DMS79 treated with DMSO at 0.1 percent for 48 hours (cell line): ENCODE measurements at places on chromosomes 1 and 21.

GRCh38 chr1:197736685-197737084 lies 38.6 kb downstream of the DENND1B start:
- DNase-seq = no peak

DNA sequence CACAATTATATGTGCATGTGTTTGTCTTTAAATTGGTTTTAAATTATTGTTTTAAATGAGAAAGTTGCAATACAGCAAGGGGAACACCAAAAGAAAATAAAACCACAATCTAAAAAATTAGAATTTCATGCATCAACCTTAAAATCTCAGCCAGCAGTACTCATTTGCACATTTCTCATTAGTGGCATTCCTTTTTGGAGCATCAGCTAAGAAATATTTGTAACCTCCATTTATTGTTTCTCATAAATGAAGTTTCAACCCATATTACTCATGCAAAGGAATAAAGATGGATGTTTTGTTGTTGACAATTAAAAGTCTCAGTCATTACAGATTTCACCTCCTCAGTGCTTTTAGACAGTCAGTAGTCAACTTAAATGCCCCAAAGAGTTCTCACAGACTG lies 160.1 kb downstream of the TBX15 start:
- no peak for DNase-seq

DNA sequence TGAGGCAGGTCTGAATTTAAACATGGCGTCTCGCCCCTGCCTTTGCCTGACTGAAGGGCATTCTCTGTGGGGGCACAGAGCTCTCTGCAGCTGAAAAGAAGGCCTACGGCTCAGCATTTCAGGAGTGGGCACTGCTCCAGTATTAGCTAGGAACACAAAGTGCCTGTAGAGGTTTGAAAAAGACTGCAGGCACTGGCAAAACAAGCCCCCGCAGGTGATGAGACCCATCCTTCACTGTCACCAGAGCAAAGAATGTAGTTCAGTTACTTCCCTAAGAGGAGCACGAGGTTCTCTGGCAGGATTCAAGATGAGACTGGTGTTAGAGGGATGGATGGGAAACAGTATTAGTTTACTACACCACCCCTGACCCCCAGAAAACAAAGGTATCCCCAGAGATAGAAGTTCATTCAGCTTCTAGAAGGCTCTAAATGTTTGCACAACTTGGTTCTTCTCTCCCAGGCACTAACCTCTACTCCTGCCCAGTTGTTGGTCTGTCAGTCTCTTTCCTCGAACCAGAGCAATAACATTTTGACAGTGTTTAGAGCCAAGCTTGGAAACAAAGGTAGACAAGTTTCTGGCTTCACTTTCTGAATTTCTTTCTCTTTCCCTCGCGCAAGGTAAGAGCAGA lies 101.9 kb upstream of the KCNE2 start:
- DNase-seq = peak; percentile 44

- DNase-seq = no peak
Observed at GRCh38 chr1:58290685-58291372, 255.7 kb downstream of the OMA1 start.

DNA sequence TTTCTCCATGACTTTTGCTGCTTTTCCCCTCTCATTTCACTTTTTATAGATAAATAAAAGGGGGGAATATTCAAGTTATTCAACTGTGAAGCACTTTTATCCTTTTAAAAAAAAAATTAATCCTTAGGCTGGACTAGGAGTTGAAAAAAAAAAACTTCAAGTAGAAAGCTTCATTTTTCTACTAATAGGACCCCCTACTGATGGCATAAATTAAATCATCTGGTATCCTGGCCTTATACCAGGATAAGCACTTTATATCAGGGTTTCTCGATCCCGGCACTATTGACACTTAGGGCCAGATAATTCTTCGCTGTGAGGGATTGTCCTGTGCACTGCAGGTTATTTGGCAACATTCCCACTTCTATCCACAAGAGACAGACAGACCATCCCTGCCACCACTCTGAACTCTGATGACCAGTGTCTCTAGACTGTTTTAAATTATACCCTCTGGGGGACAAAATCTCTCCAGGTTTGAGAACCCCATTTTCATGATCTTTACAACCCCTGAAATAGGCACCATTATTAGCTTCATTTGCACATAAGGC lies 17.6 kb downstream of the USP33 start:
- no peak for DNase-seq

DNA sequence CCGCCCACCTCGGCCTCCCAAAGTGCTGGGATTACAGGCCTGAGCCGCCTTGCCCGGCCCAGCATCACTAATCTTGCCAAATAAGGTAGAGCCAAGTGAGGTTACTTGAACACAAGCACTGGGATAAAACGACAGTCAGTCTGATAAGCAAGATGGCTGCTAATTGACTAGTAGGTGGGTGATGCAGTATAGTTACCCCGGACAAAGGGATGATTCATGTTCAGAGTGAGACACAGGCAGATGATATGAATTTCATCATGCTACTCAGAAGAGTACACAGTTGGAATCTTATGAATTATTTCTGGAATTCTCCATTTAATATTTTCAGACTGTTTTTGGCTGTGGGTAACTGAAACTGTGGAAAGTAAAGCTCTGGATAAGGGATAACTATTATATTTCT lies 178.4 kb downstream of the USP25 start:
- DNase-seq = no peak

DNA sequence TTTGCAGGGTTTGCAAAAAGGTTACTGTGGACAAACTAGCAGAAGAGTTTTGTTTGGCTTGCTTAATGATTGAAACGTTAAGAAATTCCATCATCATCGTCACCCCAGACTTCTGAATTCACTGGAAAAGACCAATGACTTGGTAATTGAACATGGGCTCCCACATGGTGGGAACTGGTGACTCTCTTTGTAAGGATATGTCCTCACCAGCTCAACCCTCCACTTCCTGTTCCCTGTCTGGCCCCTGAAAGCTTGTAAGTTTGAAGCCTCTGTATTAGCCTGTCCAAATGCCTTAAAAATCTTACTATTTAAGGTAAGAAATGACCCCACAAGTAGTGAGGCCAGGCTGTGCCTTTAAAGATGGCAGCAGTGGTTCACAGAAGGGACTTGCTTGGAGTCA lies 9.7 kb downstream of the SYT6 start:
- DNase-seq = no peak

GRCh38 chr1:245598524-245599305 lies 443.9 kb downstream of the KIF26B start:
- DNase-seq = peak; percentile 29

- no peak for DNase-seq
Observed at GRCh38 chr1:68889471-68889870, 392.6 kb upstream of the DEPDC1 start.

- no peak for DNase-seq
Observed at GRCh38 chr1:156673387-156674121, 3.7 kb downstream of the NES start.

- no peak for DNase-seq
Observed at GRCh38 chr1:8026976-8027747, 1.1 kb upstream of the ERRFI1 start.

GRCh38 chr1:172969611-172970010 lies 81.1 kb downstream of the TNFSF18 start:
- no peak for DNase-seq

GRCh38 chr1:160629286-160630210 lies 17.3 kb downstream of the SLAMF1 start:
- DNase-seq = no peak

DNA sequence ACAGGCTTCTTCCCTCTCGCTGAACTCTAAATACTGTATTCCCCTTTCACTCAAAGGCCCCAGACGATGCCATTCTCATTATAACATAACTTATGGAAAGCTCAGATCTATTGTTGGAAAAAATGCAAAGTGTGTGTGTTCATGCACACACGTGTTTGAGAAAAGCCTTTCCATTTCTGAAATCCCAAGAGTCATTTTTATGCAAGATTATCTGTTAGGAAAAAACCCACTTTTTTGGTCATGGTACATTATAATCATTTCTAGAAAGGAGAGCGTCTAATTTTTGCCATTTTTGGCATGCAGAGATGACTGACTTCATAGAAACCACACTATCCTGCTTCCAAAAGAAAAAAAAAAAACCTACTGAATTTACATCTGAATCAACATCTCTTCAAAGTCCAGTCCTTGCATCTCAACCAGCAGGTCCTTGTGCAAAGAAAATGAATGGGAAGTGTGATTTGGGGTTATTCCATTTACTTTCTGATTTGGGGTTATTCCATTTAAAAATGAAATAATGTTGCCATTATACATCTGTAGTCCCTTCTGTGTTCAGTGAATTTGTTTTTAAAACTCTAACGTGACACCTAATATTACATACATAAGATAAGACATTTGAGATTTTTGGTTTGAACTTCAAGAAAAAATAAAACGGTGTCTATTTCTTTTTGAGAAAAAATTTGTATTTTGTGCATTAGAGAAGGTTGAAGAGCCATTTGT lies 150.3 kb downstream of the DHRS3 start:
- no peak for DNase-seq

DNA sequence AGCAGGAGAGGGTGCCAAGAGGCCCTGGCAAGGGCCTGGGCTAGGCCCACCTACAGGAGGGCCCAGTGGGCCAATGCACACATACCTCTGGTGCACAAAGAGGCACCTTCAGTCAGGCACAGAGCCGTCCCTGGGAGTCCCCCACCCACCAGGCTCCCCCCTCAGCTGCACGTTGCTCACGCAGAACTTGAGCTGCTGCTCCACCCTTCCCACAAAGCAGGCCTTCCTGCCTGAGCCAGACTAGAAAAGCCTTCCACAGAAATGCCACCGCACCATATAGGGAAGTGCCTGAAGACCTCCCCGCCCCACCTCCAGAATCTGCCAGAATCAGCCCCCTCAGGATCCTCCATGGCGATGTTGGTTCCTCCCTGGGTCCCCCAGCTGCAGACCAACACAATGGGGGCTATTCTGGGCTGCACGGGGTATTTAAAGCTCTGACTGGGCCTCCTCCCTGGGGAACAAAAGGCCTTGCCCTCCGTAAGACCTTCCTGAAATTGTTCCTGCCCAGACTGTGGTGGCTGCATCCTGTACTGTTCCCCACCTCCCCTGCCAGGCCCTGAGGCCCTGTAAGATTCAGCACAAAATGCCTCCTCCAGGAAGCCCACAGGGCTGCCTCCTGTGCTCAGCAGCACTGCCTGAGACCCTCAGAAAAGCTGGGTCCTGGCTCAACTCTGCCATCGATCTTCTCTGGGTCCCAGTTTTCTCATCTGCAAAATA lies 27.2 kb downstream of the HSPG2 start:
- no peak for DNase-seq

DNA sequence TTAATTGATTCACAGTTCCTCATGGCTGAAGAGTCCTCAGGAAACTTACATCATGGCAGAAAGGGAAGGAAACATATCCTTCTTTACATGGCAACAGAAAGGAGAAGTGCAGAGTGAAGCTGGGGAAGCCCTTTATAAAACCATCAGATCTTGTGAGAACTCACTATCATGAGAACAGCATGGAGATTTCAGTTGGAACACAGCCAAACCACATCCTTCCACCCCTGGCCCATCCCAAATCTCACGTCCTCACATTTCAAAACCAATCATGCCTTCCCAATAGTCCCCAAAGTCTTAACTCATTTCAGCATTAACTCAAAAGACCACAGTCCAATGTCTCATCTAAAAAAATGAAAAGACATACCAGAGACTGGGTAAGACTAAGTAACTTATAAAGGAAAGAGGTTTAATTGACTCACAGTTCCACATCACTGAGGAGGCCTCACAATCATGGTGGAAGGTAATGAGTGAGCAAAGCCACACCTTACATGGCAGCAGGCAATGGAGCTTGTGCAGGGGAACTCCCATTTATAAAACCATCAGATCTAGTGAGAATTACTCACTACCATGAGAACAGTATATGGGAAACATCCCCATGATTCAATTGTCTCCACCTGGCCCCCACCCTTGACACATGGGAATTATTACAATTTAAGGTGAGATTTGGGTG lies 105.2 kb downstream of the MRPL39 start:
- DNase-seq = no peak

- DNase-seq = no peak
Observed at GRCh38 chr1:232532901-232533300, 97.0 kb downstream of the SIPA1L2 start.

GRCh38 chr1:53643041-53643880 lies 95.7 kb downstream of the GLIS1 start:
- DNase-seq = no peak

DNA sequence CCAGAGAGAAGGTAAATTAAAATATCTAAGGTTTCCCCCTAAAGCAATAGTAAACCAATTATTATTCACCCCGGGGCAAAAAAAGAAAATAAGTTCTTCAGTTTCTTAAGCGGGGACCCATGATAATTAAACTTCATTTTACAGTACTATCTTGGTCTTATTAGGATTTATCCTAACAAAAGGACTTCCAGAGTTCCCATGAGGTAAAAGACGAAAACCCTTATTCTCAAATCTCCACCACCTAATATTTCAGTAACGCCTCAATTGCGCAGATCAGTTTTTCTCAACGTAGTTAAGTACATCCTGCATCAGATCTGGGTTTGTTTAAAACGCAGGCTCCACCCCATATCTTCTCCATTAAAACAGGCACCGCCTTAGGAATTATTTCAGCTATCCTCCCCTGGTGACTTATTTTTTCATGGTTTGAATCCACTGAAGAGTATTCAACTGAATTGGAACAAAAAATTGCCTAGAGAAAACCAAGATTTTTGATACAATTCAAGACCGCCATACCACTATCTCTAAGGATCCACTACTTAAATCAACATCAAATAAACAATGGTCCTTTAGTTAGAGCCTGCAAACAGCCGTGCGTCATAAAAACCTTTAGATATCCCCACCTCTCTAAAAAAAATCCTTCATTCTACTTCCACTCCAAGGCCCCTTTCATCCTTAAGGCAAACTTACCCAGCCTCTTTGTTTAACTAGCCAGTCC lies 1.7 kb downstream of the MCL1 start:
- peak; percentile 38 for DNase-seq

- DNase-seq = no peak
Observed at GRCh38 chr1:226762988-226763904, 24.2 kb upstream of the ITPKB start.

GRCh38 chr1:164308101-164308500 lies 250.9 kb upstream of the PBX1 start:
- DNase-seq = no peak

DNA sequence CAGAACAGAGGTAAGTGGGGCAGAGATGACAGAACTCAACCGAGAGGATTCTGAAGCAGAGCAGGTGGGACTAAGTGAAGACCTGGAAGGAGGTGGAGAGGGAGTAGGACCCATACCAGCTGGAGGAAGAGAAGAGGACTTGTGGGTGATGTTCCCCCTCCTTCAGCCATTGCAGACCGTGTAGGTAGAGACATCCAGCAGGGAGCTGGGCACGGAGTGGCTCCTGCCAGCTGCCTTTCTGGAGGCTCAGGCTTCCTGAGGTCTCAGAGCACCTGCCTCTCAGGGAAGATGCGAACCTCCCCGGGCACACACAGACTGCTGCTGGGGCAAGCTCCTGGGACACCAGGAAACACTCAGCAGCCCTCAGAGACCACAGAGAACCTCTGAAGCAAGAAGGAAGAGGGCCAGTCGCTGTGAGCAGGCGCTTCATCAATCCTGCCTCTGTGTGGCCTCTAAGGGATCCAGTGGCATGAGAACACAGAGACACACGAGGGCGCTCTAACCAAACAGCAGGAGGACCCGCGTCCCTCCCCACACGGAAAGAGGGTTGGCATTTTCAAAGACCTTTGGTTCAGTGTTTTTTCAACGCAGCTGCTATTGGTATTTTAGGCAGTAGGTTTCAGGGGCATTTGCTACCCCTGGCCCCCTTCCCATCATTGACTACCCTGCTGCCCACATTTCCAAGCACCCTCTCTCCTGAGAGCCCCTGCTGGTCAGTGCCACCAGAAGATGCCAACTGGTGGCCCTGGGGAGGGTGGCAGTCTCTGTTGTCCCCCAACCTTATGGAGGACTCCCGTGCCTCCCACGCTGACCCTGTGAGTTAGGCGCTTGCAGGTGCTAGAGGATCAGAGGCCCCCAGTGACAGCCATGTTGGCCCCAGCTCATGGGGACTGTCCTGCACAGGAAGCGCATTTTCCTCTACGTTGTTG lies 89.6 kb upstream of the EDN2 start:
- DNase-seq = peak; percentile 97
